ENCODE measurements at places on chromosomes 16 and 17. TPM values are rescaled to one million over a fixed set of nuclear protein-coding genes. Genes with fewer than 3 reads are reported as not detected.

DNA sequence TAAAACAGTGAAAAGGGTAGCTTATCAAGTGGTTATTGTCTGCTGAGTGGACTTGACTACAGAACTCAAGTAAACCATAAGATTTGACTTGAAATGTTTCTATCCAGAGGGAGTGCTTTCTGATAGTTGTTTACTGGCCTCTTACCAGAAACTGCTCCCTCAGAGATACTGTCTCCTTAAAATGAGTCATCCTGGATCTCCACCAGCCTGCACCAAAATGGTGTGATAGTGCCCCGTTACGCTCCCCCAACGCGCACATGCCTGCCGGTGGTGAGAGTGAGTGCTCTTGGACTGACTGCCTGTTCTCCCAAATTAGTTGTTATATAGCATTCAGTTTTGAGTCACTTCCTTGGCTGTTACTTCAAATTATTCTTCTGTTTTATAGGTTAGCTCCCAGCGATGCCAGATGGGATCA lies 22.9 kb downstream of the PRCD start:
- no peaks in the 10 kb centered on the region for H3K27me3 ChIP-seq
- peaks cover 12% of the 10 kb centered on the region for H3K36me3 ChIP-seq
- H3K4me3 ChIP-seq, result peak overlapping the region; percentile 3
- DNase-seq, result no peak
- H3K4me1 ChIP-seq, result peaks cover 52% of the 10 kb centered on the region

DNA sequence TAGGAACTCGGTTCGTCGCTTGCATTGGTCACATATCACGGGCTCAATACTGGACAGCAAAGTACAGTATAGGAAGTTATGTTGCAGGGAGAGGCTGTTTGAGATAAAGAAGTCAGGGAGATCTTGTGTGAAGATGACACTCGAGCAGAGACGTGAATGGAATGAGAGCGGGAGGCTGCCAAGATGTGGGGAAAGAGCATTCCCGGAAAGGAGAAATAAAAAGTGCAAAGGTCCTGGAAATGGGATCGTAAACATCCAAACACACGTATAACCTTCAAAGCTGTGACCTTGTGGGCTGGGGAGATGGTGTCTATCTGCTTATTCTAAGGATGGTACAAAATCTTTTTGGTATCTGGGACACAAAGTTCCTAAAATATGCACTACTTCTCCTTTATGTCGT lies 43.0 kb upstream of the MYOCD start:
- peaks cover 17% of the 10 kb centered on the region for H3K4me1 ChIP-seq
- no peaks in the 10 kb centered on the region for H3K36me3 ChIP-seq
- no peaks in the 10 kb centered on the region for H3K27me3 ChIP-seq
- DNase-seq, result no peak
- H3K4me3 ChIP-seq, result no peak overlapping the region
- no peak overlapping the region for H3K27ac ChIP-seq

DNA sequence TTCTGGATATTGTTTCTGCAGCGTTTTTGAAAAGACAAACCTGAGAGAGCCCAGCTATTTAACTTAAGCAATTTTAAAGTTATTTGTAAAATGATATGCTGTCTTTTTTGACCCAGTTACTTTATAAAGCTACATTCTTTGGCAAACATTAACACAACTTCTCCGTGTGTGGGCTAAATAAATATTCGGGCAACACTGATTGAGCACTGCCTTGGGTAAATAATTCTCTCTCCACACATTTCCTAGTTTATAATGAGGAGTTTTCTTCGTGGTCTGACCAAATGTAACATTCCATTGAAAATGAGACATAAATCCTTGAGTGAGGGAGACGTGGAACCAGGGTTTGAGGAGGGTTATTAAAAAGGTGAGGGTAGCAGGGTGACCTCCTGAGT lies 142.8 kb downstream of the WWOX start:
- DNase-seq, result no peak
- no peaks in the 10 kb centered on the region for H3K36me3 ChIP-seq

- no peak overlapping the region for H3K4me3 ChIP-seq
- DNase-seq, result no peak
- no peaks in the 10 kb centered on the region for H3K27me3 ChIP-seq
- H3K4me1 ChIP-seq, result no peaks in the 10 kb centered on the region
- H3K36me3 ChIP-seq, result peaks cover 34% of the 10 kb centered on the region
- H3K27ac ChIP-seq, result no peak overlapping the region
These were observed 21.6 kb upstream of the ENDOV start for GRCh38 chr17:80393241-80393890.

DNA sequence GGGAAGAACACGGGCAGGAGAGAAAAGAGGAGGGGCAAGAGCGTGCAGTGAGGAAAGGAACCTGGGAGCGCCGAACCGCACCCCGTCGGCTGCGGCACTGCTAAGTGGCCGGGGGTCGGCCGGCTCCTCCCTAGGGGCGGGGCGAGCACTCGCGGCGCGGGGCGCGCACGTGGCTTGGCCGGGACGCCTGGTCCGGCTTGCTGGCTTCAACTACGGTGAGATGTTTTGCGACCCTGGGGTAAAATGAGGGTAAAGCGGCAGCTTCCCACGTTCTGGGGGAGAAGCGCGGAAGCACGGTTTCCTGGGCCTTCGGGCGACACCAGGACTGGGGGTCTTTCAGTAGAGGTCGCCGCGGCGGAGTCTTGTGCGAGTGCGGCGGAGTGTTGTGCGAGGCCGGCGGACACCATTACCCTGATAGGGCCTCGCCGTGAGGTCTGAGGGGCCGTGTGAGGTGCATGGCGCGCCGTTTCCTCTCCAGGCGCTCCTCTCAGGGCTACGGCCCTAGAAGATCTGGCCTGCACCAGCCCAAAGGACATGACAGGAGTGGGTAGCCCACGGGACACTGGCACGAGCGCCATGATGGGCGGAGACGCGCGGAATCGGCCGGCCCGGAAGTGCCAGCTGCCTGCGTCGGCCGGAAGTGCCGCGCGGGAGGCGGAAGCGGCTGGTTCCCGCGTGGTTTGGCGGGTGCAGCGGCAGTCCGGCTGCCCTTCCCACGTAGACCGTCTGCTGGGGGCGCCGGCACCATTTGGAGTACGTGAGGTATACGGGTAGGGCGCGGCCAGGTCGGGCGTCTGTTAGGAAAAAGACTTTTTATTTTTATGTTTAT lies at the start of the genes MYO19 and PIGW:
Gene MYO19, minus strand, starts transcription at position 29 of the 829 bp plus-strand sequence. CDS start 2,330 bp downstream, outside the sequence.
Gene PIGW, plus strand, starts transcription at position 148 of the 829 bp plus-strand sequence. CDS start 2,115 bp downstream, outside the sequence.
- H3K36me3 ChIP-seq, result peaks cover 14% of the 10 kb centered on the region
- no peaks in the 10 kb centered on the region for H3K27me3 ChIP-seq
- H3K4me3 ChIP-seq, result peak within 1 kb of the TSS; percentile 91
- H3K27ac ChIP-seq, result peak within 1 kb of the TSS; percentile 99
- peaks cover 32% of the 10 kb centered on the region for H3K4me1 ChIP-seq

GRCh38 chr16:468068-468821 lies 42.8 kb downstream of the RAB11FIP3 start:
- H3K36me3 ChIP-seq, result peaks cover 2% of the 10 kb centered on the region
- peaks cover 23% of the 10 kb centered on the region for H3K4me1 ChIP-seq
- H3K27ac ChIP-seq, result no peak overlapping the region
- H3K4me3 ChIP-seq, result no peak overlapping the region
- no peaks in the 10 kb centered on the region for H3K27me3 ChIP-seq

- no peak overlapping the region for H3K27ac ChIP-seq
- no peaks in the 10 kb centered on the region for H3K27me3 ChIP-seq
- peaks cover 12% of the 10 kb centered on the region for H3K4me1 ChIP-seq
- no peak for DNase-seq
- H3K36me3 ChIP-seq, result no peaks in the 10 kb centered on the region
- no peak overlapping the region for H3K4me3 ChIP-seq
These were observed 23.9 kb downstream of the PHB1 start for GRCh38 chr17:49390548-49391324.

GRCh38 chr16:21224800-21225199 lies 8.7 kb upstream of the ANKS4B start:
- no peaks in the 10 kb centered on the region for H3K4me1 ChIP-seq
- no peak overlapping the region for H3K4me3 ChIP-seq
- no peak for DNase-seq
- H3K27ac ChIP-seq, result no peak overlapping the region

DNA sequence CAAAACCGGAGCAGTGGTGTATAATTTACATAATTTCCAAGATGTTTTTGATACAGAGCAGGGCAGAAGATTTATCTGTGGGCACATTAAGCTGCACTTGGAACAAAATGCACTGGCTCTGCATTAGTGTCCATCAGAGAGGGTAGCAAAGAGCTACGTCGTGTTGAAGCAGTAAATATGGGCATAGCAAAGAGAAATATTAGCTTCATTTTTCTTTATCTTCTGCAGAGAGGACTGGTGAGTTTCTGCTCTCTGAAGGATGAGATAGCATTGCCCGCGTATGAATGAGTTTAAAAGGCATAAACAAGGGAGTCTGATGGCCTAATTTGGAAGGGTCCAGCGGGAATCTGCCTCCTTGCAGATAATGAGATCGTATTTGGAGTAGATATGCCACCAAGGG lies 227.8 kb upstream of the CDH11 start:
- H3K27ac ChIP-seq, result no peak overlapping the region
- H3K4me1 ChIP-seq, result no peaks in the 10 kb centered on the region
- DNase-seq, result no peak
- H3K4me3 ChIP-seq, result no peak overlapping the region
- no peaks in the 10 kb centered on the region for H3K27me3 ChIP-seq
- H3K36me3 ChIP-seq, result no peaks in the 10 kb centered on the region

DNA sequence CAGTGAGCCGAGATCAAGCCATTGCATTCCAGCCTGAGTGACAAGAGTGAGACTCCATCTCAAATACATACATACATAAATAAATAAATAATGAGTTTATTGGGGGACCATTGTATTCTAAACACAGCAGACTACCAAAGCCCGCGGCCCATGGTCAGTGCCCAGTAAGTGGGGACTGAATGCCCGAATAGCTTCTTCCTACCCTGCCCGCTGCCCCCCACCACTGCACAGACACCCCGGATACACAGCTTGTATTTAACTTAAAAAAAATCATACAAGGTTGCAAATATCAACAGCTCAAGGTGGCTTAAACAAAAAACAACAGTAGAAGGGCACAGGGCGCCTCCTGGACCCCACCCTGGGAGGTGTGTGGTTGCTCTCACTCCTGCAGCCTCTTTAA lies 22.6 kb upstream of the TLK2 start:
- H3K36me3 ChIP-seq, result no peaks in the 10 kb centered on the region
- H3K27me3 ChIP-seq, result no peaks in the 10 kb centered on the region
- DNase-seq, result no peak
- no peak overlapping the region for H3K4me3 ChIP-seq
- no peaks in the 10 kb centered on the region for H3K4me1 ChIP-seq

DNA sequence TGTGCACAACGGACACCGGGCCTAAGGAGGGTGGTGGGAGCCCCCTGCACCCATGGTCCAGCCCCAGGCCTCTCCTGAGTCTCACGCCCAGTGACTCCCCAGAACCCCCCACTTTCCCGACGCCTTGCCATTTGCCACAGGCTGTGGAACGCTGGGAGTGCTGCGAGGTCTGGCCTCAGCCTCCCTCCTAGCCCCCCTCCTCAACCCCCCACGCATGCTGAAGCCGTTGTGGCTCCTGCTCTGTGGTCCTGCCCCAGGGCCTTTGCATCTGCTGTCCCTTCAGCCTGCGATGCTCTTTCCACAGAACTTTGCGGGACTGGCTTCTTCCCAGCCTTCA lies 226.0 kb upstream of the GSE1 start:
- peaks cover 5% of the 10 kb centered on the region for H3K27me3 ChIP-seq
- peaks cover 41% of the 10 kb centered on the region for H3K4me1 ChIP-seq
- no peak for DNase-seq
- H3K27ac ChIP-seq, result no peak overlapping the region
- no peaks in the 10 kb centered on the region for H3K36me3 ChIP-seq
- H3K4me3 ChIP-seq, result no peak overlapping the region

GRCh38 chr17:70560471-70560870 lies 391.1 kb downstream of the KCNJ2 start:
- no peaks in the 10 kb centered on the region for H3K36me3 ChIP-seq
- no peak overlapping the region for H3K4me3 ChIP-seq
- H3K27ac ChIP-seq, result no peak overlapping the region
- H3K27me3 ChIP-seq, result no peaks in the 10 kb centered on the region

DNA sequence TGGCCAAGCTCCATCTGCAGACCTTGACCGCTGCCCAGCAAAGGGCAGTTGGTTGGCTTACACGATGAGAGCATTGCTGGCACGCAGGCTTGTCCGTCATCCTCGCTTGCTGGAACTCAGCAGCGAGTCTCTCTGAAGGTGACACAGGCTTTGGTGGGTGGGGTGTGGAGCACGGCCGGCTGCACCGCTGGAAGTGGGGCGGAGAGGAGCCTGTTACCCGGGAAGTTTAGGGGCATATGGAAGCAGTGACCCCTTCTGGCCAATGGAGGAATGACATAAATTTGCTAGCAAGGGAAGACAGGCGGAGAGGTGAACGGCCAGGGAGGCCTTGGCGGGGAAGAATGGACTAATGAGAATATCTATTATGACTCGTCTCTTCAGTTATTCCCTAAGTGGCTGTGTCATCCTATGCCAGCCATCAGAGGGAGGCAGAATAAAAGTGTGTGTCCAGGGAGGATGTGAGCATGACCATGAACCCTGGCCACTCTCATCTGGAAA lies 65.9 kb upstream of the SDK2 start:
- no peak overlapping the region for H3K27ac ChIP-seq
- H3K27me3 ChIP-seq, result peaks cover 18% of the 10 kb centered on the region
- no peaks in the 10 kb centered on the region for H3K36me3 ChIP-seq
- peaks cover 16% of the 10 kb centered on the region for H3K4me1 ChIP-seq

GRCh38 chr17:31286587-31286986 lies 10.5 kb downstream of the OMG start:
- no peak overlapping the region for H3K27ac ChIP-seq
- H3K36me3 ChIP-seq, result no peaks in the 10 kb centered on the region
- no peak overlapping the region for H3K4me3 ChIP-seq
- no peaks in the 10 kb centered on the region for H3K4me1 ChIP-seq
- no peaks in the 10 kb centered on the region for H3K27me3 ChIP-seq
- DNase-seq, result no peak

GRCh38 chr17:37327341-37328090 lies 48.3 kb upstream of the C17orf78 start:
- no peak overlapping the region for H3K27ac ChIP-seq
- H3K4me3 ChIP-seq, result no peak overlapping the region
- H3K27me3 ChIP-seq, result no peaks in the 10 kb centered on the region
- DNase-seq, result no peak

- H3K27ac ChIP-seq, result peak overlapping the region; percentile 60
- no peaks in the 10 kb centered on the region for H3K27me3 ChIP-seq
- no peak overlapping the region for H3K4me3 ChIP-seq
- DNase-seq, result no peak
- peaks cover 24% of the 10 kb centered on the region for H3K4me1 ChIP-seq
- H3K36me3 ChIP-seq, result no peaks in the 10 kb centered on the region
These were observed 471.9 kb downstream of the PMP22 start for GRCh38 chr17:14793237-14793636.

- H3K36me3 ChIP-seq, result peaks cover 15% of the 10 kb centered on the region
- H3K27me3 ChIP-seq, result no peaks in the 10 kb centered on the region
- peak overlapping the region; percentile 98 for H3K27ac ChIP-seq
- DNase-seq, result peak; percentile 93
These were observed 1.9 kb upstream of the PER1 start for GRCh38 chr17:8153957-8154607.

- H3K27me3 ChIP-seq, result no peaks in the 10 kb centered on the region
- peaks cover 19% of the 10 kb centered on the region for H3K36me3 ChIP-seq
- H3K4me1 ChIP-seq, result peaks cover 57% of the 10 kb centered on the region
- H3K4me3 ChIP-seq, result peak overlapping the region; percentile 91
- peak overlapping the region; percentile 70 for H3K27ac ChIP-seq
- no peak for DNase-seq
These were observed 631 bp downstream of the TRAF7 start for GRCh38 chr16:2155977-2156848.

TCAP gene
- 0.20 TPM for polyA plus RNA-seq

CACNG5 gene
- polyA plus RNA-seq, result not detected

PIRT gene
- not detected for polyA plus RNA-seq

SOST gene
- polyA plus RNA-seq, result 0.04 TPM

CDK3 gene
- polyA plus RNA-seq, result 1.8 TPM

MYH13 gene
- polyA plus RNA-seq, result not detected

Data from keratinocyte (primary cell).